ENCODE measurements at places on chromosomes 3 and 15.
A peak's percentile ranks its signal among the peaks of the same experiment; 100 is the strongest.

DNA sequence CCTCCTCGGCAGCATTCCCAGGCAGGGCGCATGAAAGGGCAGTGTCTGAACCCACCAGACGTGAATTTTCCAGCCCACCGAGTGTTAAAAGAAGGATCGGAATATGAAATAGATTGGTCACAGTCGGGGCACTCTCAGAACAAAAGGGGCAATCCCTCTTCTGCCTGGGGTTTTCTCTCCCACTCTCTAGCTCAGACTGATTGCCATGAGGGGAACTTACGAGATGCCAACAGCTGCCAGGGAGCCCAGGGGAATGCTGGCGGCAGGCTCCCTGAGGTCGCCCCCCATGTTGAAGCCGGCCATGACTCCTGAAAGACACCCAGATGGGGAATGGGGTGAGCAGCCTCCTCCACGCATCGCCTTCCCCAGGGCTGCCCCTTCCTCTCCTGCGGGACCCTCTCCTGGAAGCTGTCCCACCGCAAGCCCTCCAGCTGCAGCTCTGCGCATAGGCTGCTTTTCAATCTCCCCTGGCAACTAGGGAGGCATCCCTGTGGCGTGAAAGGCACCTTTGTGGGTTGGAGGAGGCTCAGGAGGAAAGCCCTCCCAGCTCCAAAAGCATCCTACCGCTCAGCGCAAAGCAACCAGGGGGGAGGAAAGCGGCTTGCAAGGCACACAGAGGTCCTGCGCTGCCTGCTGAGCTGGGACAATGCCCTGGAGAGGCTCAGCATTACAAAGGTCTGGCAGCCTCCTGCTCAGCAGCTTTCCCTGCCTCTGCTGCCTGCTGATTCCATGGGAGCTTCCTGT is 64.8 kb upstream of the HEG1 start:
- DNase-seq = no peak

- no peak for DNase-seq
Measured at GRCh38 chr15:87538327-87538834, 718.2 kb downstream of the NTRK3 start.

DNA sequence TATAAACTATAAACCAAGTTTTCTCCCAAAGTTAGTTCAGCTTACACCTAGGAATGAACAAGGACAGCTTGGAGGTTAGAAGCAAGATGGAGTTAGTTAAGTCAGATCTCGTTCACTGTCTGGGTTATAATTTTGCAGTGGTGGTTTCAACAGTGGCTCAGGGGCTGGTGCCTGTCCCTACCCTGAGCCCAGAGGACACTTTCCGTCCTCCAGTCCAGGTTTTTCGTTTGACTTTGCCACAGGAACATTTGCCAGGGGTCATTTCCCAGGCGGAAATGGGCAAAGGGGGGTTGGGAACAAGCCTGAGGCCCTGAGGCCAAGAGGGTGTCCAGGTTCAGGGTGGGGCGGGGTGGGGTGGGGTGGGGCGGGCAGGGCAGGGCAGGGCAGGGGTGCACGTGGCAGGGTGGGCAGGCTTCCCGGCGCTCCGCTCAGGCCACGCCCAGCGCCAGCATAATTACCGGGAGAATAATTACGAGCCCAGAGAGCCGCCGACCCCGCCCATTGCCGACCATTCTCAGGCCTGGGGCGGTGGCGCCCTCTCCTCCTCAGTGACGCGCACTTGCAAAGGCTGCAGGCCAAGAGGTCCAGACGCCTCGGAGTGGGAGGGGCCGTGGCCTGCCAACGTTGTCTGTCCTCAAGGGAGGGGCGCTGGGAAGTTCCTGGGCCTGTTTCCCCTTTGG is 70.4 kb downstream of the KLF13 start:
- peak; percentile 44 for DNase-seq

DNA sequence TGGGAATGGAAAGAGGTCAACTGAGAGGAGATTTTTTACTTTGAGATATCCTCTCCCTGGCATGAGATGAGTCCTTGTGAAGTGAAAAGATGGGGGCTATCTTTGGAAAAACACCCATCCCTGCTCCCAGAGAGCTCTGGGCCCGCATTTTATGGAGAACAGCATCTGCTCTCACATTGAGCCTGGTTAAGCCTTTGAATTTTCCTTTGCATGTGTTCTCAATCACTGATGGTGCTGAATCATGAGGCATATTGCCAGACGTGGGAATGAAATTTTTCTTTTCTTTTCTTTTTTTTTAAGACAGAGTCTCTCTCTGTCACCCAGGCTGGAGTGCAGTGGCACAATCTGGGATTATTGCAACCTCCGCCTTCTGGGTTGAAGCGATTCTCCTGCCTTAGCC is 24.4 kb downstream of the TMEM45A start:
- DNase-seq = peak; percentile 84

GRCh38 chr15:88040516-88040915 is 216.0 kb downstream of the NTRK3 start:
- no peak for DNase-seq

GRCh38 chr15:89656116-89656815 is 999 bp upstream of the KIF7 start:
- no peak for DNase-seq

DNA sequence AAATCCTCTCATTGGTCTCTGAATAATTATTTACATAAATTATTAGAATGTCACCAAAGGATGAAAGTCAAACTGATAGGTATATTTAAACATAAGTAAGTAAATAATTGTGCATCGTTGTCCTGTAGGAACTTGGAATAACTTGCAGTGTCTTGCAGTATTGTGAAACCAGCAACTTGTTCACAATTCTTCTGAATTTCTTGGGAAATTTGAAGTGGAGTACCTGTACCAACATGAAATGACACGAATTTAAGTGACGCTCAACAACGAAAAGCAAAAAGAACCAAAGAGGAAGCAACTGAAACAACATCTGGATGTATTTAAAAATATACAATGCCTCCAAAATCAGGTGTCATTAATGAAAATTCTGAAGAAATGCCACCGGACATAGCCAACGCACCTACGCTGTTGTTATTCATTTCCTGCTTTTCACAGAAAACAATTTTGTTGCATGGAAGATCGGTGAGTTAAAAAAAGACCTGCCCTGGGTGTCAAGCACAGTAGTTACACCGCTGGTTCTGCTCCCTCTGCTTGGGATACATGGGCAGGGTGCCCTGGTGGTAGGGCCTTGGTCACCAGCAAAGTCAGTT is 112.5 kb downstream of the RPLP1 start:
- no peak for DNase-seq

DNA sequence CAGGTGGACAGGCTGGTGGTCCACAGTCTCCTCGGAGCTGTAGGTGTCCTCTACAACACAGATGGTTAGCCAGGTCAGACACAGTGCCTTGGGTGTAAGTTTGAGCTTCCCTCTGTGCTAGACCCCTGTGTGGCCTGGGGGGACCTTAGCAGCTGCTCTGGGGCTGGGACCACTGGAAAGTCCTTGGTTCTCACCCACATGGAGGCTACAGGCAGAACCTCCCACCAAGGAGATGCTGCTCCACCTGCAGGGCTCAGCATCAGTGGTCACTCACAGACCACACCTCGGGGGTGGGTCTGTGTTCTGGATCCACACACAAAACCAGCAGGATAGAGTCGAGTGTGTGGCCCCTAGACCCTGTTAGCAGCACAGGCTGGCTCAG is 8.4 kb downstream of the RASL12 start:
- no peak for DNase-seq

GRCh38 chr3:177341736-177342419 is 144.6 kb upstream of the TBL1XR1 start:
- no peak for DNase-seq

GRCh38 chr15:101118615-101119014 is 133.2 kb downstream of the CHSY1 start:
- no peak for DNase-seq

GRCh38 chr15:76160426-76161152 is 100.8 kb downstream of the TMEM266 start:
- no peak for DNase-seq

GRCh38 chr15:95150466-95150865 is 919.1 kb downstream of the MCTP2 start:
- no peak for DNase-seq

GRCh38 chr3:114552527-114552812 is 258.6 kb downstream of the TIGIT start:
- DNase-seq = no peak

DNA sequence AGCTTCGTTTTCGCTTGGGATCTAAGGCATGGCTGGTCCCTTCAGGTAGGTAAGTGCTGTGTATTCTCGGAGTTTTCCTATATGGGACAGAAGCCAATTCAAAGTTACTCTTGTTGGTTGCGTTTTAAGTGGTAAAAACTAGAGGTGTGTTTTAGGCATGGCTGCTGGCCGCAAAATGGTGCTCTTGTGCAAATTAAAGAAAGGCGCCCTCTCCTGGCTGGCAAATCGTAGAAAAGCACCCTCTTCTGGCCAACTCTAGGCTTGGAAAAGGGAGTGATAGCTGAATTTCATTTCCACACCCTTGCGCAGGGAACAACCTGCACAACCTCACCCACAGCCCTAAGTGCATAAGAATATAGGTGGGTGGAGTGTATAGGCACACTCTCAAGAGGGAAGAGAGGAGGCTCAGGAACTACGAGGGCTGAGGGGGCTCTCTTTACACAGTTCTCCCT is 23.5 kb downstream of the DRD3 start:
- peak; percentile 12 for DNase-seq

DNA sequence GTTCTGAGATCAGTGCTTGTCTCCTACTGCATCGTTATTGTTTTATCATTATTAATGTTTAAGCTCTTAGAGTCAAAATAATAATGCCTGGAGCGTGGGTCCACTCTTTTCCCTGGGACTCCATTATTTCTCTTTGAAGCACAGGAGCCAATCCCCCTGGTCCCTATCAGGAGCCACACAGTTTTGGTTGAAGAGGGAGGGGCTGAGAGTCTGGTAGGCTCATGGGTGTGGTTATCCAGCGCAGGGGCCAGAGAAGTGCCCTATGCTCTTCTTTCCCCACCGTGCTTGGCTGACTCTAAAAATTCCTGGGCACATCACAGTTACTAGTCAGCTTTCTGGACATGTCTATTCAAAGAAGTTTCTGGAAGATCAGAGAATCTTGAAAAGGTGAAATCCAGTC is 121.5 kb downstream of the DNAJB8 start:
- DNase-seq = no peak

DNA sequence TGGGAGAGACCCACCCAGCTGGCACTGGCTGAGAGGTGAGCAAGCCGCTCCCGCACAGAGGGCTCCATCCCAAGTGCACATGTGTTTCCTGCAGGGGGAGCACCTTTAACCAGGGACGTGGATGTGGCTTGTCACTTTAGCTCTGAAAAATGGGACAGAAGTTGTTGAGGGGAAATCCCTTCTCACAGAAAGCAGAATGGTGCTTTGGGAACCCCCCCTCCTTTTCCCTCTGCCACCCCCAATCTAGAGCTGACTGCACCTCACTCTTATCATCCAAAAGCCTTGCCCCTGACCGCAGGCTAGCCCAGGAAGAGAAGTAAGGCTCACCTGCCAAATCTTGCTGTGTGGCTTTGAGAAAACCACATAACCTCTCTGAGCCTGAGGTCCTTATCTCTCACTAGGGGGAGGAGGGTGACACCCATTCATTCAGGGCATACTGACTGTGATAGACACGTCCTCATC is 77.9 kb downstream of the RPN1 start:
- no peak for DNase-seq

- DNase-seq = no peak
Measured at GRCh38 chr3:39285332-39285731, 5.5 kb upstream of the CX3CR1 start.

DNA sequence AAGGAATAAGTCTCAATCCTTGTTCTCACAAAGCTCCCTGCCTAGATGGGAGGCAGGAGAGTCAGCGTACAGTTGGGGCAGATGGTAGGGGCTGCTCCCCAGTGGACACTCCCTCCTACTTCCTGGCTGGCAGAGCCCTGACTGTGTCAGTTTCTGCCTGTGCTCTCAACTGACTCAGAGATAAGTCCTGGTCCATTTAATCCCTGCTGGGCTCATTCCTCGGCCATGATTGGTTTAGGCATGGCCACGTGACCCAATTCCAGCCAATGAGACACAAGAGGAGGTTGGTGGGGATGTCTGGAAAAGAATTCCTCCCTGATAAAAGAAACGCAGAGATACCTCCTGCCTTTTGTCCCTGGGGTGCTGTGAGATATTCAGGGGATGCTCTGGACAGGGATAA is 118.1 kb upstream of the SLC6A11 start:
- no peak for DNase-seq

GRCh38 chr3:4220065-4220464 is 83.1 kb upstream of the SETMAR start:
- DNase-seq = no peak

DNA sequence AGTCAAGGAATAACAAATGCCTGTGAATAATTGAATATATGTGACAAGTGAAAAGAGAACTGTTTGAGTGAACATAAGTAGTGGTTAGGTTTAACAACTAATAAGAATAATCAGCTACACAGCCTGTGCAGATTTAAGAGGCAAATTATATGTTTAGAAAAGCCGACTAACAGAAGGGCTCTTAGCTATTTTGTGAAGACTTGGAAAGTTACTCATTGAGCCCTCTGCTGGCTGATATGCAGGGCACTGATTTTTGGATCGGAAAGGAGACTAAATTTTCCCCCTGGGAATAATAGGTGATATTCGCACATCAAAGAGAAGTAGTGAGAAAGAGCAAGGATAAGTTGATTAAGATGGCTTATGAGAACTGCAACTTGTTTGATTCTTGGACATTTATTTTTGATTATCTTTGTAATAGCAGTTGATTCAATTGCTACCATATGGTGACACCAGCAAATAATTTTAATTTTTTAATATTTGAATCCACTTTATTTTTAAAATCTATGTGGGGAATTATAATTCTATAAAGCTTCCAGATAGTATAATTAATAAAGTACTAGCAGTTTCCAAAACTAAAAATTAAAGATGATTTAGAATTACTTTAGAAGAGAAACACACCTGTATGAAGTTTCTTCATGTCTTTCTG is 156.2 kb downstream of the NLGN1 start:
- DNase-seq = peak; percentile 33

DNA sequence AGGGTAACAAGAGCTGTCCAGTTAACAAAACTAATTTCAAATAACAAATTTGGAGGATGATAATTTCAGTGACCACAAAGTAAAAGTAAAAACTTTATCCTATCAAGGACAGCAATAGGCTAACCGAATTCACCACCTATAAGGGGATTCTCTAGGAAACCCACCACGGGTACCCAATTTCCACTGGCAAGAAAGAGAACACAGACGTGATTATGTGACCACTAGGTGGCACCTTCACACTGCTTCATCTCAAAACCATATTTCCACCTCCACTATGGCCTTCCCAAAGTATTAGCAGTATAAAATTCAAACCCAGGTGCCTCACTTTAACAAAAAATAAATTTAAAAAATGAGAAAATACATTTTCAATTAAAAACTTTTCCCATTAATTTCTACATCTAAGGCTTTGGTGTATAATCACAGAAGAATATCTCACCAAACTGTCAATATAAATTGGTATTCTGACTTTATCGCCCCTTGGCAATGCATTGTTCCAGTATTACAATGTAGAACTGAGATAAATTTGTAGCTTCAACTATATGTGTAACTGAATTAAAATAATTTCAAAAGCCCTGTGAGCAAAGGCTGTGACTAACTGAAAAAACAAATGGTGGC is 96.5 kb downstream of the FSIP1 start:
- DNase-seq = peak; percentile 58

Data from fibroblast of skin of abdomen (primary cell).